Heart left ventricle (tissue), 16 donors: ENCODE measurements at places on chromosomes 1 and 21. TPM values are rescaled to one million over a fixed set of nuclear protein-coding genes. Genes with fewer than 3 reads are reported as not detected.

NTMT2 gene
- total RNA-seq, result 2.4 TPM

CNIH4 gene
- total RNA-seq, result 34.8 TPM

- DNase-seq, result no peak
These were observed 58.1 kb downstream of the PTPN14 start for GRCh38 chr1:214493126-214493796.

- DNase-seq, result no peak
These were observed 93.0 kb downstream of the ODF2L start for GRCh38 chr1:86303041-86303690.

DNA sequence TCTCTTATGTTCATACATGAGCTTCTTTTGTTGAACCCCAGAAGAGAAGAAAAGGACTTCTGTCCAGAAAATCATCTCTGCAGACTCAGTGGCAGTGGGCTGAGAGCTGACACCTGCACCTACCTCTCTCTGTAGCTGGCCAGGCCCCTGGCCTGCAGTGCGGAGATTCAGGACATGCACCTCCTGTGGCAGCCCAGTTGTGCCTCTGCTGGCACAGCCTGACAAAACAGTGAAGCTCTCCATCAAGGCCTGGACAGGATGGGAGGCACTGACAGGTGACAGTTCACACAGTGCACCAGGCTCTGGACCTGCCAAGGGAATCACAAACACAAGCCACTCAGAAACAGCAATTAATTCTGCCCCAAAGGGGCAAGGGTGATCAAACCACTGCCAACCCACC lies 88.8 kb downstream of the TGFBR3 start:
- DNase-seq, result peak; percentile 68

DNA sequence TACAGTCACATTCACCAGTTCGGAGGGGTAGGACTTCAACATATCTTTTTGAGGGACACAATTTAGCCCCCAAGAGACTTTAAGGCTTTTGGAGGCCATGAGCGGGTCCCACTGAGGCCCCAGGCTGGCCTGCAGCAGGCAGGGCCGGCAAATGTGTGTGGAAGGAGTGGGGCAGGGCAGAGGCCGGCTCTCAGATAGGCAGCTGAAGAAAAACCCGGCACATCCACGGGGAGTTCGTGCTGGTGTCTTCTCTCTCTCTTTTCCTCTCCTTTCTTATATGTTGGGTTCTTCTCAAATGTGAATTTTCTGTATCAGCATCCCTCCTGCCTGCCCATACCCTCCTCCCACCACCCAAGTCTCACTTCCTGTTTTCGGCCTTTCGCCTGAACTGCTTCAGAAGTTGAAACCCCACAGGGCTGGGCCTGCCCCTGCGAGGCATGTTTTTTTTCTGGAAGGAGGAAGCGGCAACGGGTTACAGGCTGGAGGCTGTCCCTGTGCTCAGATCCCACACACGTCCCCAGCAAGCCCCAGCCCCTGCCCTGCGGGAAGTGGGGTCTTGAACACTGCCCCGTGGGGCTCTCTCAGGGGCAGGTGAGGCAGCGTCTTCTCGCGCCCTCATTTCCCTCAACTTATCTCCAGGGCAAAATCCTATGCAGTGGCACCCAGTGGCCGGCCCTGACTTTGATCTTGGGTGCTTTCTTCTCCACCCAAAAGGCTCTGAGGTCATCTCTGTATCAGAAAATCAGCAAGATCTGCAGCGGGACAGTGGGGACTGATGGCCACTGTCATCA lies 9.7 kb upstream of the UMODL1 start:
- DNase-seq, result peak; percentile 43

- DNase-seq, result no peak
These were observed 41.7 kb downstream of the EPHB2 start for GRCh38 chr1:22752339-22752738.
